Neural progenitor cell (in vitro differentiated cells): ENCODE measurements at places on chromosomes 13 and 19. TPM values are rescaled to one million over a fixed set of nuclear protein-coding genes. Genes with fewer than 3 reads are reported as not detected.

- H3K27ac ChIP-seq, result no peak overlapping the region
- H3K27me3 ChIP-seq, result no peaks in the 10 kb centered on the region
- no peaks in the 10 kb centered on the region for H3K36me3 ChIP-seq
- no peaks in the 10 kb centered on the region for H3K4me1 ChIP-seq
- DNase-seq, result no peak
- no peak overlapping the region for H3K4me3 ChIP-seq
These were observed 134.5 kb downstream of the LMO7 start for GRCh38 chr13:75770592-75771011.

- H3K4me1 ChIP-seq, result peaks cover 68% of the 10 kb centered on the region
- no peaks in the 10 kb centered on the region for H3K36me3 ChIP-seq
- no peak overlapping the region for H3K27ac ChIP-seq
- H3K27me3 ChIP-seq, result no peaks in the 10 kb centered on the region
- no peak overlapping the region for H3K4me3 ChIP-seq
- DNase-seq, result no peak
These were observed 97.4 kb downstream of the ARHGEF7 start for GRCh38 chr13:111212517-111212873.

- no peak overlapping the region for H3K4me3 ChIP-seq
- peaks cover 19% of the 10 kb centered on the region for H3K4me1 ChIP-seq
- no peaks in the 10 kb centered on the region for H3K36me3 ChIP-seq
- no peaks in the 10 kb centered on the region for H3K27me3 ChIP-seq
- no peak overlapping the region for H3K27ac ChIP-seq
These were observed 33.2 kb upstream of the MEDAG start for GRCh38 chr13:30872685-30873461.

GRCh38 chr13:74571811-74572210 lies 437.6 kb upstream of the KLF12 start:
- H3K4me3 ChIP-seq, result no peak overlapping the region
- H3K4me1 ChIP-seq, result peaks cover 34% of the 10 kb centered on the region
- peak overlapping the region; percentile 55 for H3K27ac ChIP-seq
- DNase-seq, result no peak

GRCh38 chr13:33119856-33120543 lies 103.8 kb downstream of the KL start:
- H3K27ac ChIP-seq, result no peak overlapping the region
- H3K4me1 ChIP-seq, result peaks cover 7% of the 10 kb centered on the region
- DNase-seq, result no peak
- no peak overlapping the region for H3K4me3 ChIP-seq
- no peaks in the 10 kb centered on the region for H3K27me3 ChIP-seq

DNA sequence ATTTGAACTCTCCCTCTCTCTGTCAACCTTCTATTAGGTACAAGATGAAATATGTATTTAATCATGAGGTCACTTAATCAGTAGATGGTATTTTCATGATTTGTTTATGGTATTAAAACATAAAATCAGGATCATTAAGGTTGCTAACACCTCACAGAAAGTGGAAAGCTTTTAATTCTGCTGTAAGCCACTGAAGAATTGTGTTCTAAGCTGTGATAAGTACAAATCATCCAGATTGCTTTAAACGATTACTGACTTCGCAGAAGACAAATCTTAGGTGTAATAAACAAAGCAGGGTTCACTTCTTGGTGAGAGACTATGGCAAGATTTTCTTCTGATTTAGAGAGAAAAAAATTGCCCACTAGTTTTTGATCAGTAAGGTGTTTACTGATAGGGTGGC lies 214.5 kb downstream of the ABCC4 start:
- H3K4me1 ChIP-seq, result no peaks in the 10 kb centered on the region
- H3K36me3 ChIP-seq, result no peaks in the 10 kb centered on the region
- no peak for DNase-seq
- H3K4me3 ChIP-seq, result no peak overlapping the region
- no peak overlapping the region for H3K27ac ChIP-seq
- H3K27me3 ChIP-seq, result no peaks in the 10 kb centered on the region

GRCh38 chr13:51346397-51346796 lies 6.9 kb downstream of the SERPINE3 start:
- no peak overlapping the region for H3K27ac ChIP-seq
- H3K27me3 ChIP-seq, result no peaks in the 10 kb centered on the region
- no peak overlapping the region for H3K4me3 ChIP-seq
- H3K36me3 ChIP-seq, result peaks cover 6% of the 10 kb centered on the region
- H3K4me1 ChIP-seq, result peaks cover 25% of the 10 kb centered on the region

DNA sequence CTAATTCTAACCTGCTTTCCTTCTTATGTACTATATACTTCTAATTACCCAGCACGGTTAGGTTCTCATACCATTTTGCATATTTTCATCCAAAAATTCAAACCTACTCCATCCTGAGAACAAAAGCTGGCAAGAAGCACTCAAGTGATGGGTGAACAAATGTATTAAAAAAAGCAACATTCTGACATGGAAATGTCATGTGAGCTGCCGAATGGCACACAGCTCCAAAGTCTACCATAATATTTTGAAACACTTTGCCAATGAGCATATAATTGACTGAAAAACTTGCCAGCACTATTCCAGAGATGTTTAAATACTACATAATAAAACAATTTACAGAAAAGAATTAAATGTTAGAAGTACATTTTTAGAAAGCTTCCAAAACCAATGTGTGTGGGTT lies 274.6 kb downstream of the ENOX1 start:
- no peak overlapping the region for H3K4me3 ChIP-seq
- no peak overlapping the region for H3K27ac ChIP-seq

Gene ABCA7
- total RNA-seq, result 1.4 and 21.9 TPM in 2 replicates

Gene IZUMO2
- not detected in 2 replicates for total RNA-seq

Gene ICAM4
- 0.15 TPM in 1 of 2 replicates, not detected in the other for total RNA-seq
